Stimulated activated CD8-positive, alpha-beta memory T cell treated with anti-CD3 and anti-CD28 coated beads, Interleukin-7, amount 100 ng/mL, for 4 hours (primary cell): ENCODE measurements at places on chromosomes 16 and 17.

GRCh38 chr16:85530370-85530739, 82.8 kb upstream of the GSE1 start:
- DNase-seq: no peak

GRCh38 chr17:68686108-68686988, 85.2 kb upstream of the FAM20A start:
- no peak for DNase-seq

- no peak for DNase-seq
Measured at GRCh38 chr17:1605681-1606351, 22.8 kb downstream of the SLC43A2 start.

- DNase-seq: no peak
Measured at GRCh38 chr16:57358527-57359095, at the start of gene CCL22. CCL22 (plus strand) TSS chr16:57358783; CDS start chr16:57358817, 34 bp downstream.
